ENCODE measurements at places on chromosomes 4 and X.

GRCh38 chr4:52751487-52751911 is 274 bp upstream of the ERVMER34-1 start:
- DNase-seq = no peak

GRCh38 chrX:128928636-128929035 is 594.7 kb downstream of the SMARCA1 start:
- no peak for DNase-seq

DNA sequence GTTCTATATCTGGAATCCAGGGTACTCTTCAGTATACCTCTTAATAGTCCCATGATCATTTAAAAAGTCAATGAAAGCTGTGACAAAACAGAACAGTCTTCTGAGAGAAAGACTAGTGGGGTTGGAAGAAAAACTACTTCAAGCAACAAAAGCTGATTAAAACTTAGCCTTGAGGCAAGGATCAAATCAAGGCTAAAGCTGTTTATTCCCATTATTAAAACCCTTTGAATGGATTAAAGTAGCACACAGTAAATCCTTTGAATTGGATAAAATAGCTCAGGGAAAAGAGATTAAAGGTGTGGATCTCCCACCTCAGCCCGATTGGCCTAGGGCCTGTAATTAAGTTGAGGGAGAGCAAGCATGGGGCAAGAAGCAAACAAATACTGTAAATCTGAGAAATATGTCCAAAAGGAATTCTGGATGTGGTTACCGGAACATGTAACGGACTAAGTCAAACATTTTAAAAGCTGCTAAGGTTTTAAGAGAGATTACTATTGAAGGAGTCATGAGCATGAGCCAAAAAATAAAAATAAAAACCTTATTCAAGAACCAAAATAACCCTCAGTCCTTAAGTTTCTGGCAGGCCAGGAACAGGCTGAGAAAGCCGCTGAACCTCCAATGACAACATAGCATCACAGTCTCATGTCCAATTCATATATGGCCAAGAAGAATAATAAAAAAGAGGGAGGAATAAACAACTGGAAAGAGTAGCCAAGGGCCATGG is 257.3 kb upstream of the NEIL3 start:
- no peak for DNase-seq

- no peak for DNase-seq
Observed at GRCh38 chrX:38935561-38935960, 134.3 kb downstream of the MID1IP1 start.

GRCh38 chrX:68994135-68994890 is 165.5 kb downstream of the EFNB1 start:
- no peak for DNase-seq

GRCh38 chrX:149010013-149010852 is 494.9 kb downstream of the IDS start:
- no peak for DNase-seq

DNA sequence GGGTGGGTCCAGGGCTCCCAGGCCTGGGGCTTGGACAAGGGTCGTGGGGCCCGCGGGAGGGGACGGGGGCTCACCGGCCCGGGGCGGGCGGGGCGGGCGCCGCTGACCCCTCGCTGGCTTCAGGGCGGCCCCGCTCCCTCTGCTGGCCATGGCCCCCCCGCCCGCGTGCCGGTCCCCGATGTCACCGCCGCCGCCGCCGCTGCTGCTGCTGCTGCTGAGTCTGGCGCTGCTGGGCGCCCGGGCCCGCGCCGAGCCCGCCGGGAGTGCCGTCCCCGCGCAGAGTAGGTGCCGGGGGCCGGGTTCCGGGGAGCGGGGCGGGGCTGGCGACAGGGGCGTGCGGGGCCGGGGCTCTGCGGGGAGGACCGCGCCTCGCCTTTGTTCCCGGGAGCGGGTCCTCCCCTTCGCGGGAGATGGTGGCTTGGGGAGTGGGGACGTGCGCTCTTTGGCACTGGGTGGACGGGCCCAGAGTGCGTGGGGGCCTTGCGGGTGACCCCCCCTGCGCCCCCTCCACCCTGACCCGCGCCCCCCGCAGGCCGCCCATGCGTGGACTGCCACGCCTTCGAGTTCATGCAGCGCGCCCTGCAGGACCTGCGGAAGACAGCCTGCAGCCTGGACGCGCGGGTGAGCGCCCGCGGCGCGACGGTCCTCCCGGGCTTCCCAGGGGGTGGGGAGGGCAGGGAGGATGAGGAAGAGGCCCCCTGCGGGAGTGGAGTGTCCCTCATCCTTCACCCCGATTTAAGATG is 16.8 kb upstream of the NAT8L start:
- DNase-seq = no peak

DNA sequence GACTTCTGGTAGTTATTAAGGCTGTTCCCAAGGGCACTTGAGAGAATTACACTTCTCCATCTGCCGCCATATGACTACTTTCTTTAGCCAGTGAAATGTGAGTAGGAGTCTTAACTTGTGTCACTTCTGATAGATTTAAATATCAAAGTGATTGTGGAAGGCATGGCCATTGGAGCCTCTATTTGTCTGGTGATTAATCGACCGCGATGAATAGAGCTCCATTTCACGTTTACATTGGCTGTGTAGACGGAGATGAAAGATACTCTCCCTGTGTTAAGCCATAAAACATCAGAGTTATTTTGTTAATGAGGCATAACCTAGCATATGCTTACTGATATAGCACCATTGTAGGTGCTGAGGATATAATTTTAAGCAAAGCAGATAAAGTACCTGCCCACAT is 852.4 kb downstream of the CCSER1 start:
- DNase-seq = no peak

DNA sequence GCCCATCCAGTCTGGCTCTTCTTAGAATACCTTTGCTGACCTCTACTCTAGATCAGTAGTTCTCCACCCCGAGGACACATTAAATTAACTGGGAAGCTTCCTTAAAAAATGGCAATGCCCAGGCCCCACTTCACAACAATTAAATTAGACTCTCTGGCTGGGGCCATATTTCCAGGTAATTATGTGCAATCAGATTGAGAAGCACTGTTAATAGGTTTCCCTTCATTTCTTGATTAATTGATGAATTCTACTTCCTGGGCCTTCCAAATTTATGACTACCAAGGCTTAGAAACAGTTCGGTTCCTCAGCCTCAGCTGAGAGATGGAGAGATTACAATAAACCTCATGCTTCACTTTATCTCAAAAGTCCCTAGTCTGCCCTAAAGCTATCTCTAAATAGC is 71.7 kb upstream of the LIMCH1 start:
- no peak for DNase-seq

- no peak for DNase-seq
Observed at GRCh38 chr4:67933038-67933437, 30.3 kb downstream of the TMPRSS11A start.

- no peak for DNase-seq
Observed at GRCh38 chrX:96692454-96692853, 7.8 kb downstream of the DIAPH2 start.

DNA sequence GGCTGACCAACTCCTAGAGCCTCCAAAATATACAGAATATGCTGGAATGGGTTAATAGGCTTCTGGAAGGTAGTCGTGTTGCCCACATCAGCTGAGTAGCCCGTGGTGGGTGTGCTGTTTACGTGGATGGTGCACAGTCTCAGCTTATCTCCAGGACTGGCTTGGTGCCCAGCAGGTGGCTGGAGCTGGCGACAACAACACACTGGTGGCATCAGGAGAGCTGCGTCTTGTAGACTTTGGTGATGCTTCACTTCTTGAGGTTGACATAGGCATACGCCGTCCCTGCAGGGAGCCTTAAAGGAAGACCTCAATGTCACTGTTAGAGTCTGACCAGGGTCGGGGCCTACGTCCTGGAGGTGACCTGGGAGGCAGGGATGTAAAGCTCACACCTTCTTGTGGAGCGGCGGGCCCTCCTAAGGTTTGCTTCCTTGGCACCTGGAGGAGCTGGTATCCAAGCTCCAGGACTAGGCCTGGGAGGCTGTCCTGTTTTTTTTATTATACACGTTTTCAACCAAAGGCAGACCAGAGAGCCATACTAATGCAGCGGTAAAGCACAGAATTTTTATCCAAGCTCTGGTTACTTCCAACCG is 26.5 kb upstream of the RBMX start:
- no peak for DNase-seq

DNA sequence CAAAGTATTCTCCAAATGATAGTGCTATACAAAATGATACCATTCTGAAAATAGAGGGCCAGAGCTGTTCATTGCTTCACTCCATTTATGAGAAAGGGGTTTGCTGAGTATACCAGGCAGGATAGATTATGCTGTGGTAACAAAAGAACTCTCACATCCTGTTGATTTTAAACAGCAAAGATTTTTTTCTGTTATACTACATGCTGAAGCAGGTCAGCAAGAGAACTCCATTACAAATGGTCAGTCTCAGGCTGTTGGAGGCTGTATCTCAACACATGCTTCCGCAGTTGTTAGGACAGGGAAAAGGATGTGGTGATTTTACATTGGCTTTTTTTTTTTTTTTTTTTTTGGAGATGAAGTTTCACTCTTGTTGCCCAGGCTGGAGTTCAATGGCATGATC is 13.7 kb upstream of the KLHL5 start:
- no peak for DNase-seq

DNA sequence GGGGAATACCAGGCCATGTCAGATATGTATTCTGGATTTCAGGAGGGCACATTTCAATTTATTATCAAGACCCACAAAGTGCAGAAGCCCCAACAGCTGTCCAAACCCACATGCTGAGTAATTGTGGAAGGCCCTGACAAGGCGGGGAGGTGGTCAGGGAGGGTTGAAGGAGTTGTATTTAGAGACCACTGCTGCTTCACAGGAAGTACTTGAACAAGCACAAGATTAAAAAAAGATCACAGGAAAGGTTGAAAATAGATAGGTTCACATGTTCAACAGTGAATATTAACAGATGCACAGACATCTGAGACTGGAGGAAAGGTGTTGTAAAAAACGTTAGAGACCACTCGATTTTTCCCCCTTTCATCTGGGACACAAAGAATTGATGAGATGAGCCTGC is 17.9 kb downstream of the ATP8A1 start:
- DNase-seq = no peak

- no peak for DNase-seq
Observed at GRCh38 chr4:67573193-67573592, 14.7 kb downstream of the STAP1 start.

- DNase-seq = no peak
Observed at GRCh38 chrX:1462596-1463251, 10.0 kb upstream of the ASMTL start.

- no peak for DNase-seq
Observed at GRCh38 chr4:30839583-30840520, 119.7 kb downstream of the PCDH7 start.

DNA sequence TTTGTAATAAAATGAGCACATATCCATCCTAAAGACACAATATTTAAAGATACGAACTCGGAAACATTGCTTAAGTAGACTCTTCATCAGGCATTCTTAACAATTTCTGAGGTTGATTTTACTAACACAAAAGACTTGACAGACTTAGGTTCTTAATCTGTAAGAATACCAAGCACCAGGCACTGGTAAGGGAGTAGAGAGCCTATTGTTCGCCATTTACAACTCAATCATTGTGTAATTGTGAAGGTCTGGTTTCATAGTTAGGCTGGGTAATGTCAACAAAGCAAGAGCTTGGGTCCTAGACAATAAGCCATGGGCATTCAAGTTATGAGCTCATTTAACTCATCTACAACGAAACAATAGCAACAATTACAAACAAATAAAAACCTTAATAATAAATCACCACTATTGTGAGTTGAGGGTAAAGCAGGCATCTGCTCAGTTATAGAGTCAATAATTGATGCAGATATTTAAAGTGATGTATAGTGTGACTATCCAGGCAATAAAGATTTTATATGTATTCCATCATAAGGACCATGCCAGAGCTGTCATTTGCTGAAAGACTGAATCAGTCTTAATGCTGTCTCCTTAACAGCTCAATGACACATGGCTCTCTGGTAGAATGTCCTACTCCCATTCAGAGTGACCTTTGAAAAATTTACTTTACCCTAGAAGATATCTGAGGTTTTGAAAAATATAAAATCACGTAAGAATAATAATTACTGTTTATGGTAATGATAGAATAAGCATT is 664.0 kb upstream of the PCDH7 start:
- no peak for DNase-seq

GRCh38 chrX:129663171-129663570 is 8.4 kb upstream of the APLN start:
- DNase-seq = no peak

DNA sequence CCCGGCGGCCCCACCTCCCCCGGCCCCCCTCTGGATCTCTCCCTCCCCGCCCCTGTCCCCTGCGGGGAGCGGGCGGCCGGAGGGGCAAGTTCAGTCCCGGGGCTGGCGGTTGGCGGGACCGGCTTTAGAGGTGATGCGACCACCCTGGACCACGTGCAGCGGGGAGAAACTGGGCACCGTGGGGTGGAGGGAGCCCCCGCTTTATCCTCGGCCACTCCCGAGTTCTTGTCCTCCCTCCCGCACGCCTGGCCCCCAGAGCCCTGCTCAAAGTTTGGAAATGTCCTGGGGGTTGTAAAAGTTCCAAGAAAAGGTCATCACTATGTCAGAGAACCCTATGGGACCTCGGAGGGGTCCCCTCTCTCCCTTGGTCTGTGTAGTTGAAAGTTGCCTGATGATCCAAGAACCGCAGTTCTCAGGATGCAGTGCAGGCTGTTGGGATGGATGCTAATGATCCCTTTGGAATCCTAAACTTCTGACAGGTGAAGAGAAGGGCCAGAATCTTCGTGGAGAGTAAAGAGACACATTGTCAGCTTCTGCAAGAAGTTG is 411 bp upstream of the VEGFC start:
- no peak for DNase-seq

DNA sequence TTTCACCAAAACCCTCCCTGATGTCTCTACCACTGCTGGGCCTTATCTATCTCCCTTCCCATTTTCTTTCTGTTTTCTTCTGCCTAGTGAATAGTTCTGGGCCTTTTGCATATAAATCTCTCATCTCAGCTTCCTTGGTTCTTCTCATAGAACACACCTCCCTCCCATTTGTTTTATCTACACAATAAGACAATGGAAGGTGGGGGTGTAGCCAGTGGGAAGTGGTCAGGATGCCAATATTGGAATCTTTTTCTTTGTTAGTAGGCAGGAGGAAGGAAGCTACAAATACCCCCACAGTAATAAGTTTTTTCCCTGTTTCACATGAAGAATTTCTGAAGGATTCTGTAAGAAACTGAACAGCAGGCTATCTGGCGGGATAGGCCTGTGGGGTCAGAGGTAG is 30.9 kb upstream of the RHOH start:
- DNase-seq = no peak

DNA sequence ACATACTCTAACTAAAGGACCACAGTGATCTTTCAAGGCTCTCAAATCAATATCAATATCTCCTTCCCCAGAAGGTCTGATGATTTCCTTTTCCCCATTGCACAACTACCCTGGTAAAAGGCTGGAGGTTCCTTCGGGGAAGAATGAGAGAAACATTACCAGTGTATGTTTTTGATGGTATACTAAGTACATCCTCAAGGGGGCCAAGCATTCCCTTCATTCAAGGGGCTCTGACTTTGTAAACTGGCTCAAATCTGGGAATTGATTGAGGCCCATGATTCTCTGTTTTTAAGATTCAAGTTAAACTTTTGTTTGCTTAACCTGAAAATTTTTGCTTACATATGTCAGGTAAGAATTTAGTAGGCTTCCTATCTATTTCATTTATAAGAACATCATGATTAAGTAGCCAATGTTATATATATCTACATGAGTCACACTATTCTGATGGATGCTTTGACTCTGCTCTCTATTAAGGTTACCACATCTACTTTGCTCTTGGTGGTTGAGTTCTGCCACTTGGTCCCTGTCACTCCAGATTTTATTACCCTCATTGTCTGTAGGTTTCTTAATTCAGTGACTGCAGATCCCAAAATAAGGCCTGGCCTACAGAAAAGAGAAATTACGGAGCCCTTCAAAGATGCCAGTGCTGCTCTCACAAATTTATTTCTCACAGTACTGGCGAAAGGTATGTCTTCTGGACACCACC is 16.4 kb upstream of the GUCY1B1 start:
- no peak for DNase-seq
